AG20443 (cell line): ENCODE measurements at places on chromosomes 11 and 22.
A peak's percentile ranks its signal among the peaks of the same experiment; 100 is the strongest.

GRCh38 chr11:44065841-44066731 is at the start of gene ACCS:
Gene ACCS (plus strand): TSS chr11:44066270. CDS start chr11:44067628, 1,358 bp downstream.
- peak; percentile 97 for DNase-seq

DNA sequence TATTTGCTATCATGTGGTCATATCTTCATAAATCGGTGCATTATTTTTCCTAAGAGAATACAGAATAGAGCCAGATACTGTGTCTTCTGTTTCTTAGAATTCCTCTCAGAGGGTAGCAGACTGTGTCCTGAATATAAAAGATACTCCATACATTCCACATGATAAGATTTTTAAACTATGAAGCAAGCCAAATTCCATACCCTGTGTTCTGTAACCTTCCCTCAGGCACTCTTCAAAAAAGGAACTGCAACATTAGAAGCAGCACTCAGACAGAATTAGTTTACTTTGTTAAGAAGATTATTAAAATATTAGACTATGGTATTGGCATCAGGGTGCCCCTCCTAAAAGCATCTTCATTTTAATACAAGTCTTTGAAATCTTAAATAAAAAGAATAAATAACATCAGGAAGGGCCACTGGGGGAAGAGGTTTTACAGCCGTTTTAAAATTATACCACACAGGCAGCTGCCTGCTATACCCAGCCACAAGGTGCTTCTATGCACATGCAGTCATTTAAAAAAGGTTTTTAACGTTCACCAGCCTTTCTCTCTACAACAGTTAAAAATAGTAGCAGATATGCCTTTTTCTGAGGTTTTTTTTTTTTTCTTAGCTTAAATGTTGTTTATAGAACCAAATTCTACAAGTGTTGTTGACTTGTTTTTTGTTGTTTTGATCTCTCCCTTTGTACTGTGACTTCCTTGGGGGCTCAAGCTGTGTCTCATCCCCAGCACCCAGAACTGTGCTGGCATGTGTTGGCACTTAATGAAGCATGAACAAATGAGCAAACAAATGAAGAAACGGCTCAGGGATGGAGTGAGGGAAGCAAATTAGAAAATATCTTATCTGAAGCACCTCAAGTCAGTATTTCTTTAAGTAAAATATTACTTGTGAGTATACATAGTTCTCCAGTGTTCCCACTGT is 54.7 kb upstream of the CCDC89 start:
- DNase-seq: no peak

DNA sequence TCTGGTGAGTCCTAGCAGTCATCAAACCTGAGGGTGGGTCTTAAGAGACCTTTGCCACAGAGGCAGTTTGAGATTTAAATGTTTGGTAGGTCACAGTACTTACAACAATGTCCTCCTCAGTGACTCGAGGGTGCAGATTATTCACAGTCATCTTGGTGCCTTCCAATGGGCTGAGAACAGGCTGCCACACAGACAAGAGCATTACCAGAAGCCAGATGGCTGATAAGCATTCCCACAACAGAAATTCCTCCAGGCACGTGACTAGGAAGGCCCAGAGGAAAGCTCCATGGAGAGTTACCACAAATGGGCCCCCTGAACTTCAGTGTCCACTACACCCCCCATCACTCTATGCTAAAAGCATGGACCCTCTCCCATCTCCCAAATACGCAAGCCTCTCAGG is 19.2 kb downstream of the POLDIP3 start:
- no peak for DNase-seq

DNA sequence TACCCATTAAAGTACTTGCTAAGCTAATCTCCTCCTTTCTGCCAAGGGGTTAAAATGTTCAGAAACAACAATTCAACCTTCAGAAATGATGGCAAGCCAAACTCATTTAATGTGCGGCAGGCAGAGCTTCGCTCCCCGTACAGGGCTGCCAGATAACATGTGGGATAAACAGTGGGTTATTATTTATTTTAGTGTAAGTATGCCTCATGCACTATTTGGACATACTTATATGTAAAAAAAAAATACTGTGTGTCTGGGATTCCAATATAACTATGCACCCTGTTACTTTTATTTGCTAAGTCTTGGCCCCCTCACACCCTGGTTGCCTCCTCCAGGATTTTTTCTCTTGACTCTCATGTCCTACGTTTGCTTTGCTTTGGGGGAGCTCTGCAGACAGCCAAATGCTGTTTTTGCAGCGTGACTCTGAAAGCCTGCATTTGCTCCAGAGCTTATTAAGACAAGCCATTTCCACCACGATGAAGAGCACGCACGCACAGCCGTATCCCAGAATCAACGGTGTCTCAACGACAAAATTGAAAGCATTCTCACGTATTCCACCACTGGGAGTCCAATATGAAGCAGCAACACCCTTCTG is 86.5 kb upstream of the SHANK2 start:
- no peak for DNase-seq
